ENCODE measurements at places on chromosomes 2 and 18.

GRCh38 chr2:191690327-191690726 lies 12.4 kb downstream of the NABP1 start:
- no peak for DNase-seq

- DNase-seq: no peak
Observed at GRCh38 chr2:18276583-18277075, 283.8 kb downstream of the RDH14 start.

DNA sequence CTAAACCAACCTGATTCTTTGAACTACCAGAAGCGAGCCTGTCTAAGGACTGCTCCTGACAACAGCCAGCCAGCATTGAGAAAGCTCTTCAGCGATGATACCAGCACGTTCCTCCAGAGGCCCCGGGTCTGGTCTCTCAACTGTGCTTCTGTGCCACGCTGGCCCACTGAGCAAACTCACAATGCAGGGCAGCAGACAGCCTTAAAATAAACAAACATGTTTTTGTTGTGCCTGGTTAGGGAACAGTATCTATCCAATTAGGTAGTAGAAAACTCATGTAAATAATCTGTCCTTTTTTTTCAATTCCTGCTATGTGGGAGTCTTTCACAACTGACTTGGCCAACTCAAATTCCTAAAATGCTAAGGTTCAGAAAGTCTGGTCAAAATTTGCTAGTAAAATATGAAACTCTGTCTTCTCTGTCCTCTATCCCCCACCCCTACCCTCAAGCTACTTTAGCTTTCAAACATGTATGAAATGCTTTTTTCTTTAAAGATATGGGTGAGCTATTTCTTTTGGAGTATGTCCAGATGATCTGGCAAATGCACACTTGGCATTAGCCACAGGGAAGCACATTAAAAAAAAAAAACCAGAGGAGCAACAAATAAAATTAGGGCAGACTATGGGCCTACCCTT lies 21.4 kb upstream of the EML4 start:
- DNase-seq: no peak

- DNase-seq: peak; percentile 26
Observed at GRCh38 chr18:26549263-26550094, 1.1 kb upstream of the KCTD1 start.

GRCh38 chr2:11481789-11482472 lies 16.0 kb upstream of the E2F6 start:
- DNase-seq: no peak

DNA sequence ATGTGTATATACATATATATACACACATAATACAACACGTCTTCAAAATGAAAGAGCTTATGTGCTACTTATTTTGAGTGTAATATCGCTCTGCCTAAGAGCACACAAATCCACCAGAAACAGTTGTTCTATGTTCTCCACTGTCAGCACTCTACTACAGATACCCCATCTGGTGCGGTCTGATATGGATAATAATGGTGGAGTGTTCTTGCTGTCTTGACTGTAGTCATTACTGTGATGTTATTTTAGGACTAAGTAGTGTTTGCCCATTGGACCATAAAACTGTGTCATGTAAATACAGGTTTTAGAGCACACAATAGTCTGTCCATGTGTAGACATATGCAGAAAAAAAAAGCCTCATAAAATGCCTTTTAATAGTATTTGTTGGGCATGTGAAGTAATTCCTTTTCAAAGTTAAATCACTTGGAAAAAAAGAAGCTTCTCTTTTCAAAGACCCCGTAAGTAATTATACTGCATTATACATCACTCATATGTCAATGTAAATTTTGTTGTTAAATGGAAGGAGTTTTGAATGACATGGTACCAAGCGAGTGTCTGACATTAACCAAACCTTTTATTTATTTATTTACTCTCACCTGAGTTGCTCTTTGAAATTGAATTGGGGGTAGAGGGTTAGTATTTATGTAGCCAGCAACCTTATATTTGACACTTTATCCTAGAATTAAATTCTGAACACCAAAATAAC lies 1249.2 kb upstream of the ZEB2 start:
- no peak for DNase-seq

- DNase-seq: no peak
Observed at GRCh38 chr18:75538727-75539126, 111.2 kb upstream of the SMIM21 start.

DNA sequence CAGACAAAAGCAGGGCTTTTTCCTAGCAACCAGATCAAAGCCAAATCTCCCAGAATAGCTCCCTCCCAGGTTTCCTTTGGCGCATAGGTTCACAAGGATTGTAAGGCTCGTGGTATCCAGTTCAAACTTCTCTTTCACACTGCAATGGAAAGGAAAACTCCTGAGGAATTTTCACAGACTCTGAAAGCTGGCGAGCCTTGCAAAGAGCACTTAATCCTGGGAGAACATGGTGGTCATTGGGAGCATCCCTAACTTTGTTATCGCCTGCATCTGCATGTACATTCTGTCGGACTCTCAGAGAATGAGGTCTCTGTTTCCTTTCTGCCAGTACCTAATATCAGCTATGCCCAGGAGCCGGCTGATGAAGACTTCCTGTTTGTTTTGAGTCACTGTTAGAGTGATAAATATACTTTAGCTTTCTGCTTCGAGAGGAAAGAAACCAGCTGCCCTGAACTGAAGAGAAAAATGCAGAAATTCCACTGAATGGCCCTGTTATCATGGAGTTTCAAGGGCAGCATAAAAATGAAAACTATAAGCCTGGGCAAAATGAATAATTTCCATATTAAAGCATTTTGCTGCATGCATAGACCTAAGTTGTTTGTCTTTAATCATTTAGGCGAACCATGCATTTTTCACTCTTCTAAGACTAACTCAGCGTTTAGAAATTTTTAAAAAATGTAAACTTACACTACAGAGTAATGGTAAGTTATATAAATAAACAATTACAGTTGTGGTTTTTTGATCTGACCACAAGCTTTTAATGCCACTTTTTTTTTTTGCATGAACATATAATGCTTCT lies 76.4 kb upstream of the ZEB2 start:
- no peak for DNase-seq

- DNase-seq: no peak
Observed at GRCh38 chr2:67032076-67032475, 365.1 kb upstream of the ETAA1 start.

- DNase-seq: no peak
Observed at GRCh38 chr2:47259829-47260228, 104.7 kb upstream of the STPG4 start.

DNA sequence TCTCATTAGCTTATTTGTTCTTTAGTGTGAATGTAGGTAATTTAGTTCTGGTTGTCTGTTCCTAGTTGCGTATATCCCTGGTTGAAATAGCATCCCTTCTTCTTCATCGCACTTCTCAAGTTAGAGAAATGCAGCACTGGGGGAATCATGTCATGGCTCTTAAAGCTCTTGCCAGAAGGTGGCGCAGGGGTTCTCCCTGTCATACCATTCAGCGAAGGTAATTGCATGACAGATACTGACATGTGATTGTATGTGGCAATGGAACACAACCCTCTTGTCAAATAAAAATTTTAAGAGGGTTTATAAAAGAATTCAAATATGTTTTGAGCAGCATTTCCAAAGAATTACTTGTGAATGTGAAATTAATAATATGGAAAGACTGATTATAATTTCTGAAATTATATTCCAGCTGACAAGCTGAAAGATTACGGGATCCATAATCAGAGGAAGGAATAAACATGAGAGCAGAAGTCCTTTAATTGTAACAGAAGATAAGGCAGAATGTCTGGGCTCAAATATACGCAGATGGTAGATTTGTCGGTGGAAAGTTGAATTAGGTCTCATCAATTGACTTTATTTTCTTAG lies 411.7 kb downstream of the DSEL start:
- DNase-seq: peak; percentile 50

- DNase-seq: no peak
Observed at GRCh38 chr2:88563129-88563528, 64.1 kb downstream of the EIF2AK3 start.

GRCh38 chr2:233221378-233222063 lies 30.0 kb upstream of the ATG16L1 start:
- DNase-seq: no peak

DNA sequence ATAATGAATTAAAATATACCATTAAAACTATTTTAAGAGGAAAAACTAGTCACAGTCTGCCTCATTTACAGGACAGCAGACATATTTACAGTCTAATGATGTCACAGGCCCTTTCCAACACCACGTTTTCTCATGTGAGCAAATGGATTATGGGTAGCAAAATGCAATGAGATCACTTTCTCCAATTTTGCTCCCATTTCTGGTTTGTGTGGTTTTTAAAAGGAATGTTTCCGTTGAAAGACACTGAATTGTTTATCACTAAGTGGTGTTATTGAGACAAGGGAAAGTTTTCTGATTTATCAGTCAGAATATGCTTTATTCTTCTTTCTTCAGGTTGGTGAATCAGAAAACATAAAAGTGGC lies 11.4 kb upstream of the NR4A2 start:
- no peak for DNase-seq

DNA sequence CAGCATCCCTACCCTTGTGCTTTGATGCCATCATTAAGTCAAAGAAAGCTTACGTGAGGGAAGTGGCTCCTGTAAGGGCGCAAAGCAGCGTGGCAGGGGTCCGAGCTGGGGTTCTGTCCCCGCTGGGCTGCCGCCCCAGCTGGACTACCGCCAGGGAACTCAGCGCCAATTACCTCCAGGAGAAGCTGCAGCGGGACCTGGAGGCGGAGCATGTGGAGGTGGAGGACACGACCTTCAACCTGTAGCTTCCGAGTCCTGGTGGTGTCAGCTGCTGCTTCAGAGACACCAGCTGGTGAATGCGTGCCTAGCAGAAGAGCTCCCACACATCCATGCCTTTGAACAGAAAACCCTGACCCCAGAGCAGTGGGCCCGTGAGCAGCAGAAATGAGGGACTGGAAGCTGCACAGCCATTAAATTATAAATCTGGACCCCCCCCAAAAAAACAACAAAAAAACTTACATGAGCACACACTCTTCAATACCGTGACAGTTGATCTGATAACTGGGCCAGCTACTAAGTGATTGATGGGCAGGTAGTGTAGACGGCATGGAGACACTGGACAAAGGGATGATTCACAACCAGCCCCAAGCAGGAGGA lies 20.1 kb upstream of the YES1 start:
- no peak for DNase-seq

GRCh38 chr2:201254081-201254730 lies 6.1 kb upstream of the CASP8 start:
- no peak for DNase-seq

DNA sequence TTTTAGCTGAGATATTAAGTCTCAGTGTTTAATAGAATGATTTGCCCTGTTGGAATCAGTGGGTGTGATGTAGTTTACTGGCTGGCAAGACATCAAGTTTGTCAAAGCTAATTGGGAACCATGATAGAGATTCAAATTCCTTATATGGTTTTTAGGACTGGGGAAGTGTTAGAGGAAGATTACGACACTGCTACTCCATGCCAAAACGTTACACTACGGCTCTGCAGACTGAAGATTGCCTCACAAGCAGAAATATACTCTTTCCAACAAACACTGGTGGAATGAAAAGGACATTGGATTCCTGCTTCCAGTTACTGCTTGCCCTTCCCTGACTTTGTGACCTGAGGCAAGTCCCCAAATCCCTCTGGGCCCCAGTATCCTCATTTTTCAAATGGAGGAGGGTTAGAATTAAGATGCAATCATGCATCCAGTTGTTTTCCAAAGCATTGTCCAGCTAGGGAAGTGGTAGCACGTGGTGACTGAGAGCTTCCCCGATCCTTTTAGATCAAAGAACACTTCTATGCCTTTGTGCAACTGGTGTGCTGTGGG lies 147.6 kb downstream of the CDC42EP3 start:
- no peak for DNase-seq

DNA sequence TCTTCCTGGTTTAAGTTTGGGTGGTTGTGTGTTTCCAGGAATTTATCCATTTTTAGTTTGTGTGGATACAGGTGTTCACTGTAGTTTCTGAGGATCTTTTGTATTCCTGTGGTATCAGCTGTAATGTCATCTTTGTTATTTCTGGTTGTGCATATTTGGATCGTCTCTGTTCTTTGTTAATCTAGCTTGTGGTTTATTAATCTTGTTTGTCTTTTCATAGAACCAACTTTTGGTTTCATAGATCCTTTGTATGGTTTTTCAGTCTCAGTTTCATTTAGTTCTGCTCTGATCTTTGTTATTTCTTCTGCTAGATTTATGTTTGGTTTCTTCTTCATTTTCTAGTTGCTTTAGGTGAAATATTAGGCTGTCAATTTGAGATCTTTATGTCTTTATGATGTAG lies 202.4 kb upstream of the ZSWIM2 start:
- no peak for DNase-seq

DNA sequence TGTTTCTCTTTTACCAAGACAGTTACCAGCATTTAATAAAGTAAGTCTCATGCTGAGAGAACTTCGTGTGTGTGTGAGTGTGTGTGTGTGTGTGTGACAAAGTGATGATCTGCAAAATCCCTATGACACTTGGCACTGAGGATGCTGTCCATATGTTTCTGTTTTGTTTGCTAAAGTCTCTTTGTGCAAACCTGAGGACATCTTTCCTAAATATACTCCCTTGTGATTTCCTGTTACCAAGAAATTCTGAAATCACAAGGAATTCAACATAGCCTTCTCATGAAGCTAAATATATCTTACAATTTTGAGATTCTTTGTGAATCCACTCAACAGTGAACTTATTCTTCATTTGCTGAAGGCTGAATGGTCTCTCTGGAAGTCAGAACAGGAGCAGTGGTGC lies 1359.7 kb upstream of the NRXN1 start:
- no peak for DNase-seq

DNA sequence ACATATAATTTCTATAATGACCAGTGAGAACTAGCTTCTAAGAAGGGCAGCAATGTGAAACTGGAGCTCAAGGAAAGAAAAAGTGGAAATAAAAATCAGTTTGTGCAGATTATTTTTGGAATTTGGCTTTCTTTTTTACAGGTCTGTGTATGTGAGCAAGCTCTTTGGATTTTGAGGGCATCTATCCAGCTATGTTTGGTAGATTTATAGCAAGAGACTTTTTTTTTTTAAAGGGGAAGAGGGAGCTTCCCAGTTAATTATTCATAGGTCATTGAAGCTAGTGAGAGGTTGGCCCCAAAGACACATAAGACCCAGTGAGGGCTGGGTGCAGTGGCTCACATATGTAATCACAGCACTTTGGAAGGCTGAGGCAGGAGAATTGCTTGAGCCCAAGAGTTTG lies 24.0 kb upstream of the COLEC12 start:
- DNase-seq: no peak

DNA sequence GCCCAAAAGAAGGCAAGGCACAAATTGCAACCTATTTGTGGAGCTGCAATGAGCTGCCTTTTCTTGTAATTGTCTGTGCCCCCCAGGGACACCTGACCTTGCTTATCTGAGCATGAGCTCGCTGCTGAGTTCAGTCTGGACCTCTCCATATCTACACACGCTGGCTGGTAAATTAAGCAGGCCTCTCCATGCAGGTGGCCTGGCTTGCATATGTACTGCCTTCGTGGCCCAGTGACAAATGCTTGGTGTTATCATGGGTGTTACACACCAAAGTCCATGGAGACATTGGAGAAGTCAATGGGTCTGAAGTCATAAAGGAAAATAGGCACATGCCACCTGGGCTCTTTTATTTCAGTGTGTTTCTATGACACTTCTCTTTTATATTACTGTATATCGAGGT lies 121.2 kb downstream of the IRS1 start:
- no peak for DNase-seq

All from stimulated activated CD4-positive, alpha-beta T cell treated with anti-CD3 and anti-CD28 coated beads, Interleukin-2, amount 100 ng/mL, for 24 hours (primary cell).